HCEC 1CT (cell line): ENCODE measurements at places on chromosomes 12 and 14.
A peak's percentile ranks its signal among the peaks of the same experiment; 100 is the strongest.

DNA sequence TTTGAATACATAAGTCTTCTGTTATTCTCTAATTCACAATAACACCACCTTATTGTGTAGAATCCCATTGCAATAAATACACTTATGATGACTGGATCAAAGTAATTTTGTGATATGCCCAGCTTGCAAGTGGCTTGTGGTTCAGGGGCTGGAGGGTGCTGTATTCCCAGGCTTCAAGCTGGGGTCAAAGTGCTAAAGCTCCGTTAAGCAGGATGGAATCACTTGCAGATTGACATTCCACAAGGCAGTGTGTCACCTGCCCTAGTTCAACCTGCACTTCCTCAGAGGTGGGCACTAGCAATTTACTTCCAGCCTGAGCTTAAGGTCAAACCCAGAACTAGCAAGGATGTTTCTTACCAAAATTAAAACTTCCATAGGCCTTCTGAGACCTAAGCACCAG, 166.6 kb downstream of the SSPN start:
- no peak for DNase-seq

GRCh38 chr14:21940887-21941856, 267.6 kb upstream of the OR4E1 start:
- DNase-seq: peak; percentile 38

DNA sequence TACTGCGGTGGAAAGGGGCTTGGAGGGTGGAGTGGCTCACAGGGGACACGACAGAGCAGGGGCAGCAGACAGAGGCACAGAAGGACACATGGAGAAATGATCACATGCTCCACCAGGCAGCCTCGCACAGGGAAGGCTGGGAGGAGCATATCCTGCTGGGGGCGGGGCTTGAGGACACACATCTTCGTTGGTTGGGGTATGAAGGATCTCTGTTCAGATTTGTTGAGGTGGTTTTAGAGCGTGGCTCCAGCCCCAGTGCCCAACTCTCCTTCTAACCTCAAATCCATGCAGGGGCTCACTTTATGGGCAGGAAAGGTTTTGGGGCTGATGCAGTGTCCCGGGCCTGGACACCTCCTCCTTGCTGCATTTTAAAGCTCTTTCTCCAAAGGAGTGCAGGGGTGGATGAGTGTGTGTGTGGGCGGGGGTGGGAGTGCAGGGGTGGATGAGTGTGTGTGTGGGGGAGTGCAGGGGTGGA, 733 bp upstream of the P3H3 start:
- DNase-seq: peak; percentile 79

DNA sequence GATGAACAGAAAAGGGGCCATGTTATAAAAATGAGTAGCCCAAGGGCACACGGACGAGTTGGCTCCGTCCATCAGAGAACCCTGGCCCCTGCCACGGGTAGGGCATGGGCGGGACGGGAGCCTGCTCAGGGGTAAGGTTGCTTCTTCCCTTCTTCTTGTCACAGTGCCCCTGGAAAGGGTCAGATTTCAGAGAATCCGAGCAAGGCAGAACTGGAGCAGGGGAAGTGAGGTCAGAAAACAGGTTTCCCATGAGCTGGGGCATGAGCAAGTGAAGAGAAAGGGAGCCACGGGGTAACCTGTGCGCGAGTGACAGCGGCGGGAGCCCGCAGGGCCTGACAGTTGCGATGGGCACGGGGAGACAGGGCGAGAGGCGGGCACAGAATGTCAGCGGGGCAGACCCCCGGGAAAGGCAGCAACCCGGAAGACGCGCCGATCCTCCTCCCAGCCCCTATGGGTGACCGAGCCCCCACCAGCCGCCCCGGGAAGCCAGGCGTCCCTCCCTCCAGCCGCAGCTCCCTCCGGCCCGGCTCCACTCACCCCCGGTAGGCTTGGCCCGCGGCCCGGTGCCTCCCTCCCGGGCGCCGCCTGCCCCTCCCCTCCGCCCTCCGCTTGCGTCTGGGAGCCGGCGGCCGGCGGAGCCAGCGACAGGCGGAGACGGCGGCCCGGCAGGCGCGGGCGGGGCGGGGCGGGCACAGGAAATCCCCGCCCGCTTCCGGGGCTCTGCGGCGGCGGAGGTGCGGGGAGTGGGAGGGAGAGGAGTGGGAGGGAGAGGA, at the start of gene ZNF641:
Gene ZNF641, minus strand, starts transcription at position 671 of the 773 bp plus-strand sequence. CDS start 2,829 bp downstream, outside the sequence.
- DNase-seq: peak; percentile 12

GRCh38 chr12:41743835-41744234, 400.8 kb downstream of the GXYLT1 start:
- no peak for DNase-seq

DNA sequence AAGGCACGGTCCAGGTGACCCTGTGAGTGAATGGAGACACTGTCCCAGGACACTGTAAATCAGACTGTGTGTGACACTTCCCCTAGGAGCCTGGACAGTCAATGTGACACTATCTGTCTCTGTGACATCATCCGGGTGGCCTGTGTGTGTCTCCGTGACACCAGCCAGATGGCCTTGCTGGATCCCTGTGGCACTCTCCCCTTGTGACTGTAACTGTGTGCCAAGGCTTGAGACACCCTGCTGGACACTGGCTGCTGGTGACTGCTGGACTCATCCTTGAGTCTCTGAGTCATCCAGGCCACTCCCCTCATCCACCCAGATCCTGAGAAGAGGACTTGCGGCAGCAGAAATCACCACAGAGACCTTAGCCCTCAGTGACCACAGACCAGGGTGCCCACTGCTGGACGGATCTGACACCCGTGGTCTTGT, 51.6 kb downstream of the MVK start:
- DNase-seq: peak; percentile 36

- peak; percentile 66 for DNase-seq
Measured at GRCh38 chr14:22973217-22974032, 8.9 kb downstream of the AJUBA start.

- peak; percentile 56 for DNase-seq
Measured at GRCh38 chr12:124919521-124920352, 5.3 kb upstream of the UBC start.

GRCh38 chr12:50785406-50786001, 21.6 kb downstream of the ATF1 start:
- DNase-seq: peak; percentile 10

DNA sequence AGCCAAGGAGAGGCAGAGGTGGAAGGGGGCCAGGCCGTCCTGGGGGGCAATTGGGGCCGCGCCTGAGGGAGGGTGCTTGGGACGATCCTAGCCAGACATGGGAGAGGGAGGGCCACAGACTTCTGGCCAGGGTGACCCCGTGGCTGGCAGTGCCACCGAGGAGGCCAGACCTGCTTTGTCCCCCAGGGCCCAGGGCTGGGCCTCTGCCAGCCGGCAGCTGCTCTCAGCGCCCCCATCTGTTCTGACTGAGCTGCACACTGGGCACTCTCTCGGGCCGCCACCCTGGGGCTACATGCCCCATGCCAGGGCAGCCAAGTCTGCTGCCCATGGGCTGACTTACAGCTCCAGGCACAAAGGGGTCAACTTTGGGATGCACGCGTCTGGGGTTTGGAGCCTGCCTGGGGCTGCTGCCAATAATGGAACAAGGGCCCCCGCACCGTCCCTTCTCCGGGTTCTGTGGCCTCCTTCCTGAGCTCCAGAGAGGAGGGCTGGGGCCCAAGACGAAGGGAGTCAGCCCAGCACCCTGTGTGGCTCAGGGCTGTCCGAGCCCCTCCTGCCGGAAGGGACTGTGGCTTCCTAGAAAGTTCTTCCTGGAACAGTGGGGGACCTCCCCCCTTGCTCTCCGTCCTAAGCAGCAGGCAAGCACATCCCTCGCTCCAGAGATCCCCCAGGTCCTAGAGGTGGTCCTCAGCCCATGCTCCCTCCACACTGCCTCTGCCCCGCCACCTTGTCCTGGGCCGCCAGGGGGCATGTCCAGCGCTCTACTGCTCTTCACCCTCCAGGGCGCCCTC, 1.1 kb downstream of the ADSS1 start:
- peak; percentile 49 for DNase-seq

GRCh38 chr14:87522575-87522974, 470.4 kb downstream of the GALC start:
- DNase-seq: no peak

GRCh38 chr14:101123618-101124510, 220.3 kb upstream of the RTL1 start:
- no peak for DNase-seq

- DNase-seq: no peak
Measured at GRCh38 chr14:103230021-103230420, 104.0 kb upstream of the EIF5 start.

- no peak for DNase-seq
Measured at GRCh38 chr12:124477107-124477915, 90.1 kb downstream of the NCOR2 start.

- no peak for DNase-seq
Measured at GRCh38 chr12:121300083-121300819, 3.7 kb upstream of the CAMKK2 start.

DNA sequence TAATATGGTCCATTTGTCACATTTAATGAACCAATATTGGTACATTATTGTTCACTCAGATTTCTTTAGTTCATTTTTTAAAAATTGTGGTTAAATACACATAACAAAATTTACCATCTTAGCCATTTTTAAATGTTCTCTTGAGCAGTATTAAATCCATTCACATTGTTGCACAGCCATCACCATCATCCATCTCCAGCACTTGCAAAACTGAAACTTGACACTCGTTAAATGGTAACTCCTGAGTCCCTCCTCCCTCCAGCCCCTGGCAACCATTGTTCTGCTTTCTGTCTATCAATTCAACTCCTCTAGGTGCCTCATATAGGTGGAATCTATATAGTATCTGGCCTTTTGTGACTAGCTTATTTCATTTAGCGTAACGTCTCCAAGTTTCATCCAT, 86.4 kb downstream of the ACACB start:
- no peak for DNase-seq

GRCh38 chr12:102564026-102564425, 83.7 kb upstream of the IGF1 start:
- DNase-seq: no peak

GRCh38 chr14:94681300-94682060, 69.3 kb downstream of the SERPINA3 start:
- DNase-seq: peak; percentile 7

DNA sequence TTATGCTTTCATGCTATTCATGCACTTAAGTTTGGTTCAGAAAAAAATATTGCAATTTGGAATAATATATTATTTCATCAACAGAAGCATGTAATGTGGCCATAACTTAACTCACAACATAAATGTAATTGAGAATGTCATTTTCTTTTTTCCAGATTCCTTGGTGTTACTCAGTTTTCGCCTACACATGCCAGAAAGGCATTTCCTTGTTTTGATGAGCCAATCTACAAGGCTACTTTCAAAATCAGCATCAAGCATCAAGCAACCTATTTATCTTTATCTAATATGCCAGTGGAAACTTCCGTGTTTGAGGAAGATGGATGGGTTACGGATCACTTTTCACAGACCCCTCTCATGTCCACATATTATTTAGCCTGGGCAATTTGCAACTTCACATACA, 14.4 kb downstream of the TRHDE start:
- DNase-seq: no peak

GRCh38 chr12:92139634-92140150, 6.0 kb downstream of the BTG1 start:
- DNase-seq: peak; percentile 42

DNA sequence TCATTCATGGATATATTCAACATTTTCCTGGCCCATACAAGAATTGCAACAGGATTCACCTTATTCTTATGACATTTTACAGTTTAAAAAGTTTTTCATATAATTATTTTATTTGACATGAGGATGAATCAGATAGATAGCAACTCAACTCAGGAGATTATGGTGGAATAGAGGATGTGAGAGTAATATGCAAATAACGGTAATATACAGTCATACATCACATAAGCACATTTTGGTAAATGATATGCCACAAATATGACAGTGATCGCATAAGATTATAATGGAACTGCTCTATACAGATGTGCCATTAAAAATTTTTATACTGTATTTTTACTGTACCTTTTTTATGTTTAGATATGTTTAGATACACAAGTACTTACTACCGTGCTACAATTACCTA, 24.1 kb upstream of the CRADD start:
- DNase-seq: no peak
